ENCODE measurements at places on chromosomes 13 and 19.

GRCh38 chr13:29808264-29808663 lies 42.2 kb downstream of the UBL3 start:
- no peak for DNase-seq

- DNase-seq: no peak
These were observed 374.5 kb upstream of the NBEA start for GRCh38 chr13:34567597-34567996.

GRCh38 chr13:99796175-99796819 lies 175.3 kb downstream of the ZIC5 start:
- DNase-seq: peak; percentile 4

DNA sequence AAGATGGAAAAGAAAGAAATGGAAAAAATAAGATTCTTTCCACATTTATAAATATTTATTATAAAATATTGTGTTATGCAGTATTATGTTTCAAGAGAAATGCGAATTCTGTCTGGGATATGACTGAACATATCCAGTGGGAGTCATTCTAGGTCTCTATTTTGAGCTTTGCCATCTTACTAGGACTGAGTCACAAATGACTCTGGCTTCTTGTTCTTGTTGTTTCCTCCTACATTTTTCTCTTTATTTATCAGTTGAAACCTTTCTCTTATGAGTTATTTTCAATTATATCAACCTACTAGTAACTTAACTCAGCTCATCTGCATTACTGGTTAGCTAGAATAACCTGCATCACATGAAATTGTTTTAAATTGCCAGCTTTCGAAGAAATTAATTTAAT lies 1247.3 kb downstream of the SLITRK1 start:
- DNase-seq: no peak

- no peak for DNase-seq
These were observed 129.2 kb downstream of the KDM4B start for GRCh38 chr19:5097959-5098623.

DNA sequence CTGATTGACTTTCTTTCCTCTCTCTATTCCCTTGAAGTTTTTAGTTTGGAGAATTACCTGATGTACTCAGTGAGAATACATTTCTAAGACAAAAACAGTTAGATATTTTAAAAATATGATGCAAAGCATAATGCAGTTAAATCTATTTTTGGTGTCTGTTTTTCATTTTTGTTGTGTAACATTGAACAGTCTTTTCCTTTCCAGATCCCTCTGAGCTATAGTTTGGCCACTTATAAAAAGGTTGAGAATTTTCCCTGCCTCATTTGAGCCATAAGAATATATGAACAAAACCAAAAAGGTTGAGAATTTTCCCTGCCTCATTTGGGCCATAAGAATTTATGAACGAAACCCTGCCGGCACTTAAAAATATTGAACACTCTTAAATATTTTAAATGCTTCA lies 57.0 kb upstream of the IPO5 start:
- no peak for DNase-seq

GRCh38 chr19:15124572-15125231 lies 17.5 kb downstream of the SYDE1 start:
- no peak for DNase-seq

- DNase-seq: no peak
These were observed 101.9 kb downstream of the FLT1 start for GRCh38 chr13:28392896-28393505.

DNA sequence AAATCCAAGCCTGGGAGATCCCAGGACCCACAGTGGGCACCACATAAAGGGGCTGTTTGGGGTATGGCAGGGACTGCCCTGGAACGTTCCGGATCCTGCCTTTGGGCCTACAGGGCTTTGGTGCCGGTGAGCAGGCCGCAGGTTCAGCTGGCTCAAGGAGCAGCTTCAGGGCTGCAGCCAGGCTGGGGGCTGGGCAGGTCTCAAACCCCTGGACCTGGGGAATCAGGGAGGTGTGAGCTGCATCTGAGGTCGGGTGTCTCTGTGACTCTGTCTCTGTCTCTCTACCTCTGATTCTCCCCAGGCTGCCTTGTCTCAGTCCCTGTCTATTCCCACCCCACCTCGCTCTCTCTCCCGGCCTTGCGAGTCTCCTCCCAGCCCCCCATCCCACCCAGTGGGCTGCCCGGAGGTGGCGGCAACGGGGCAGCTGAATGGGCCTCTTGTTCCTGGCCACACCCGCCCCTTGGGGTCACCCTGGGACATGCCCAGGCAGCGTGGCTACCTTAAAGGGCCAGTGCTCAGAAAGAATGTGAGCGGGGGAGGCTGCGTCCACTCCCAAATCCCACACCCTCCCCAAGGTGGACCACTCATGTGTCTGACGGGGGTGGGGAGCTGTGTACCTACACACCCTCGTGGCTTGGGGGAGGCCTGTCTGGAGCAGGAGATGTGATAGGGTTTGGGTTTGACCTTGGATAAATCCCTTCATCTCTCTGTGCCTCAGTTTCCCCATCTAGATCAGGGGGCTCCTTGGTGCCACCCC lies 31.1 kb downstream of the NFIC start:
- no peak for DNase-seq

- DNase-seq: no peak
These were observed 76.9 kb downstream of the LRCH1 start for GRCh38 chr13:46629811-46630413.

- no peak for DNase-seq
These were observed 5.6 kb downstream of the INAFM1 start for GRCh38 chr19:47280183-47280797.

DNA sequence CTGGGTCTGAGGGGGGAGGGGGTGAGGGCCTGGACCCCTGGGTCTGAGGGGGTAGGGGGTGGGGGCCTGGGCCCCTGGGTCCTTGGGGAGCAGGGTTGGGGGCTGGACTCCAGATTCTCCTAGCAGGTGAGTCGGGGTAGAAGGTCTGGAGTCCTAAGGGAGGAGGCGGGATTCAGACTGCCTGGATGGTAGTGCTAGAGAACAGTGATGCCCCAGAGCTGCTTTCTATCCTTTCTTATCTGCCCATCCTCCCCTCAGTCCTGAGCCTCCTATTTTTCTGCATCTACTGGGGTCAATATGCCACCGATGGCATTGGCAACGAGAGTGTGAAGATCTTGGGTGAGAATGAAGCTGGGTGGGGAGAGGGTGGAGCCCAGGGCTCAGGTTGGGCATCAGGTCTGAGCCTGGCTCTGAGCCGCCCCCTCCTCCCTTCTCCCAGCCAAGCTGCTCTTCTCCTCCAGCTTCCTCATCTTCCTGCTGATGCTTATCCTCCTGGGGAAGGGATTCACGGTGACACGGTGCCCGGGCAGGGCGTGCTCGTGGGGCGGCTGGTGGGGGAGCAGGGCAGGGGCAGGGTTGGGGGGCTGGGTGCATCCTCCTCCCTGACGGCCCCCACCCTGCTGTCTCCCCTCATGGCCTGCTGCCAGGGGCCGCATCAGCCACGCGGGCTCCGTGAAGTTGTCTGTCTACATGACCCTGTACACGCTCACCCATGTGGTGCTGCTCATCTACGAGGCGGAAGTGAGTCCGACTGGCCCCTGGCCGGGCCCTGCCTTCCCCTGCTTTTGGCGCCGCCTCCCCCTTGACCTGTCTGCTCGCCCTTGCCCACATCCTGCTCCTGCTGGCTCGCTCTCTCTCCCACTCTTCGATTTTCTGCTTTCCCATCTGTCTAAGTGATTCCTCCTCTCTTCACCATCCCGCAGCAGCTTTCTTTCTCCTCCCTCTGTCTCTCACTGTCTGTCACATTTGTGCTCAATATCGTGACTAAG lies 3.4 kb downstream of the TMEM145 start:
- no peak for DNase-seq

GRCh38 chr19:51111606-51112005 lies 3.4 kb upstream of the CTU1 start:
- DNase-seq: no peak

DNA sequence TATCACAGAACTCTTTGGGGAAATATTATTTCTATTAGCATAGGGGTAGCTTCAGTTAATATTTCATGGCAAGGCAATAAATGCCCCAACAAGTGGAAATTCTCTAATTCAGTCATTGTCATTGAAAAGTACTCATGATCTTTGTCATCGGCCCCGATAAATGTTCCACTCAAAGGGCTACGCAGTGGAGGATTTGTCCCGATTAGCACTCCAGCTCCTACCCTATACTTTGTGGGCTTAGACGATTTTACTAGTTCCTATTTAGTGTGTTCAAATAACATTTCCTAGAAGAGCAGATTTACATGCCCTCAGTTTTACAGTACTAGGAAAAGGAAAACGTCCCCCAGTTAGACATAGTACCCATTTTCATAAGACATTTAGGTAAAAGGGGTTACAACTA lies 38.0 kb upstream of the ATP12A start:
- no peak for DNase-seq

- no peak for DNase-seq
These were observed 17.0 kb downstream of the ALOX5AP start for GRCh38 chr13:30752201-30752797.

GRCh38 chr13:23670793-23671192 lies 100.6 kb downstream of the TNFRSF19 start:
- DNase-seq: no peak

DNA sequence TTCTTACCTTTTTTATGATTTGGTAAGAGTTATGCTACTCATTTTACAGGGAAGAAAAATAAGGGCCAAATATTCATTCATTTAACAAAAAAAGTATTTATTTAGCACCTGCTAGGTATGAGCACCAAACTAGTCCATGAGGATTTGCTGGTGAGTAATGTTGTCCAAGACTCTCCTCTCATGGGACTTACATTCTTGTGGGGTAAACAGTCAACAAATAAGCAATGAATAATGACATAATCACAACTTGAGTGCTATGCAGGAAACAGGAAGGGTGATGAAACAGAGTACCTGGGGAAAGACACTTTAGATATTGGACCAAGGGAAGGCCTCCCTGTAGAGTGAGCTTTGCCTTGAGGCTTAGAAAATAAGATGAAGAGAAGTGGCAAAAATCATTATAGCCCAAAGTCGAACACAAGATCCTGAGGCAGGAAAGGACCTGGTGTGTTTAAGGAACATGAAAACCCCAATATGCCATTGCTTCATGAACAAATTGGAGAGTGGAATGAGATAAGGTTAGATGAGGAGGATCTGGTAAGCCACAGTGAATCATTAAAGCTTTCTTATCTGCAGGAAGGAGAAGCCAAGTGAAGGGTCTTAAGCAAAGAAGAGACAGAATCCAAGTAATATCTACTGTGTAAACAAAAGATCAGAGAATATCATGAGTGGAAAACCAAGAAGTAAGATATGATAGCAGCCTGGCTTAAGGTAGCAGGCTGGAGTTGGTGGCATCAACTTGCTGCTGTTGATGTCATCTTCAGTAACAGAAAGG lies 294.5 kb upstream of the NBEA start:
- DNase-seq: no peak

DNA sequence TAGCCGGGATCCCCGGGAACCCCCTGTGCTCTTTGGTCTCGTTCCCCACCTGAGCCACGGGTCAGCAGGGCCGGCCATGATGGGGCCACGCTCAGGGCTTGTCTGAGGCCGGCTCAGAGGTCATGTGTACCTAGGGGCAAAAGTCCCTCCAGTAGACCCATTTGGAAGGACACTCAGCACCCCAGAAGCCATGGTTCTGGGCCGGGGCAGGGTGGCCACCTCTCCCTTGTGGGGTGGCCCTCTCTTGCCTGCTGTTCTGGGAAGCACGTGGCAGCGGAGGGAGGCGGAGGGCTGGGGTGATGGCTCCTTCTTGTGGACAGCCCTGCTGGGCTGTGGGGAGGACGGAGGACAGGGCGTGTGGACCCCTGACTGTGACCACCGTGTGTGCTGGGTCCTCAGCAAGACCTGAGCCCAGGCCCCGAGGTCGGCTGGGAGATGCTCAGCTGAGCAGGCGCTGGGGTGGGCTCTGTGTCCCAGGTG lies 6.4 kb upstream of the PEAK3 start:
- DNase-seq: no peak

Data from non-pigmented ciliary epithelial cell (primary cell).